ENCODE measurements at places on chromosomes 13 and 19.
A peak's percentile ranks its signal among the peaks of the same experiment; 100 is the strongest.

DNA sequence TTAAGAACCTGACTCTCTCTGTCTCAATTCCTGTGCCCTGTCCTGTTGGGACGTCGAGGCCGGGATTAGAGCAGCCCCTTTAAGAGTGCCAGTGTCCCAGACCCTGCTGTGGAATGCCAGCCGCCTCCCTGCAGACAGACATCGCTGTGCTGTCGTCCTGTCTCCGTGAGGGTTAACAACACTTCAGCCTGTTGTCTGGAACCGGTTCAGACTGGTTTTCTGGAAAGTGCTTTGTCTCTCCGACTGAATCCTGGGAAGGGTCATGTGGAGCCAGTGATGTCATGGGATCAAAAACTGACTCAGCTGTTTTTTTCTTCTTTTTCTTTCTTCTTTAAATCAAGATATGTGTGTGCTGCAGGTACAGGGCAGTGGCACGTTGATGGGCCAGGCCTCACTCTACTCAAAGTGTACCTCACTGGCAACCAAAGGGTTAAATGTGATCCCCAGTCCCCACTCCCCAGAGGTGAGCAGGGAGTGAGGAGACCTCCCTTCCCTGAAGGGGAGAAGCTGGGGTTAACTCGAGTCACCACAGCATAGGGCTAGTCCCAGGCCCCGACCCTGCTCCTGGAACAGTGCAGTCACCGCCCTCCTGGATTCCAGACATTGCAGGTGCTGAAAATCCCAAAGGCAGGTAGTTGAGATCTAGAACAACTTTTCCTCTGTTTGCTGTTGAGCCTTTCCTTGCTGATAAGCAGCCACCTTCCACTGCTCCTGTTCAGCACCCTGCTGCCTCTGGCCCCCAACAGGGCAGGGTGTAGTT, 50.8 kb downstream of the TSSK6 start:
- DNase-seq = no peak

DNA sequence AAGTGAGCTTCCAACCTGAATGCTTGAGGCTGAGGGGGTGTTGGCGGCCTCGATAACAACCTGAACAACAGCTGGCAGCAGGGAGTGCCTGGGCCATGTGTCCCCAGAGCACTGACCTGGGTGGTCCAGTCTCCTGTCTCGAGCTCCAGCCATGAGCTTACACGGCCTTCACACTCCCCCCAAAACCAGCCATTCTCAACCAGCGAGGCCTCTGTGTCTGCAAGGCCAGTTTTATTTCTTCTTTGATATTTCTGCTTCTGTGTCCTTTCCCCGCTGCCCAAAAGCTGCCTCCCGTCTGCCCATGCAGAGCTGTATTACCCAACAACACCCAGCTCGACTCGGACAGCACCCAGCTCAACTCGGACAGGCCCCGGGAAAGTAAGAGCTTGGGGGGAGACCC, 32.5 kb upstream of the TFDP1 start:
- DNase-seq = no peak

DNA sequence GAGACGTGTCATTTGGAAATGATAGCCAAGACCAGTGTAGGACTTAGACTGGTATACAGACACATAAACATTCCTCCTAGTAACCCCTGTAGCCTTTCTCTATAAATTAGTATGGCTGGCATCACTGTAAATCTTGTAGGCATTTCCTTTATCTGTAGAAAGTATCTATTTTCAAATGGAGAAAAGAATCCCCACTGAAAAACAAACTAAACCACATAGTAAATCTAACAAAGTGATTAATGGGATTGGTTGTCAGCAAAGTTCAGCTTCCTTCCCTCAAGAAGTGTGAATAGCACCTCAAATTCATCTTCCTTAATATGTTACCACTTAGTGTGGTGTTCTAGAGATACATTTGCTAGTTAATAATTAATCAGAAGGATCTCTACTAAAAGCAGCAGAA, 119.4 kb upstream of the NBEA start:
- no peak for DNase-seq

GRCh38 chr13:74299721-74300120, 165.5 kb upstream of the KLF12 start:
- DNase-seq = no peak

DNA sequence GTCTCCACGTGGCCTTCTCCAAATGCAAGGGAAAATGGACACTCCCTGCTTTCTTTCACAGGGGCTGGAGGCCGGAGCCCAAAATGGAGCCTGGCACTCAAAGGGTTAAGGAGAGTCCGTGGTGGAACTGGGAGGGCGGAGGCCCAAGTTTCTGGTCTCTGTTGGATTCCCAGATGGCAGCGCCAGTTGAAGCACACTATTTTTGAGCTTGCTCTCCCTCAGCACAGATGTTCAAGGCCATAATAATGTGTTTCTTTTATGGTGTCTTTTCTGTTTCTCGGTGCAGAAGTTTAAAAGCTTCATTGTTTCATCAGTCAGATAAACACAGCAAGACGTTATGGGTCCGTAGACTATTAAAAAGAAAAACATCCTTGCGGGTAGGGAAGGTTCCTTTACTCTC, 67.6 kb downstream of the TNFRSF19 start:
- no peak for DNase-seq

- no peak for DNase-seq
Observed at GRCh38 chr13:110037925-110038573, 251.7 kb upstream of the IRS2 start.

DNA sequence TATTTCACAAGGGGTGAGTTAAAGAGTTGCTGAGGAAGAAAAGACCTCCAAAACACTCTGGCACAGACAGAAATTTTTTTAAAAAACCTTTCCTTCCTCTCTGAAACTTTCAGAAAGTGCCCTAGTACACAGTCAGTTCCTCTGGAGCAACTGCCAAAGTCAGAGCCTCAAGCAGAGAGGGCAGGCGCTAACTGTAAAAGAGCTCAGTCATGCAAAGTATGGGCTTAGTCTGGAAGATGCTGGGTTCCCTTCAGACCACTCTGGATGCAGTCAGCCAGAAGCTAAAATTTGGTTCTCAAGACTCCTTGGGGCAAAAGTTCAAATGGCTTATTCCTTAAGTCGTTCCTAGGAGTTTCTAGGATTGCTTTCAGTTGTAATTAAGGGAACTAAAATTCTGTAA, 671.6 kb downstream of the PCDH9 start:
- DNase-seq = no peak

DNA sequence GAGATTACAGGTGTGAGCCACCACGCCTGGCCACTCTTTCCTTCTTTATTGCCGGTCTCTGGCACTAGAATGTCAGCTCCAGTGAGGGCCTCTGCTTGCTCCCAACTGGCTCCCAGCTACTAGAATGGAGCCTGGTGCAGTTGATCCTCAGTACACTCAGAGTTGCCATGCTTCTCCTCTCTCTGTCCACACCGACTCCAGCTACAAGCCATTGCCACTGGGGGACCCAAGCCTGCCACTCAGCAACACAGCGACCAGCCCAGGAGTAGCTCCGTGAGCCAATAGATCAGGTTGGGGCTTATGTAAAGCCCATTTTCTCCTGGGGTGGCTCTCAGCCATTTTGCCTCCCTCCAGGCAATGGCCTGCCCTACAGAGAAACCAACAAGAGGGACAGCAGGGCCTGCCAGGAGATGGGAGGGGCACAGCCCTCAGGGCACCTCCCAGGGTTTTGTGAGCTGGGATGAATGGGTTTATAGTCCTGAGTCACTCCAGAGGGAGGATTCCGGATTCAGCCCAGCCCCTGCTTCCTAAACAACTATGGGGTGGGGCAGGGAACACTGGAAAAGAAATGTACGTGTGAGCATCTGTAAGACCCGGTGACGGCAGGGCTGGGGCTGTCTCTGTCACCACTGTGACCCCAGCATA, 36.5 kb downstream of the OPA3 start:
- DNase-seq = no peak

- peak; percentile 81 for DNase-seq
Observed at GRCh38 chr19:42198676-42199439, 18.6 kb downstream of the DEDD2 start.

DNA sequence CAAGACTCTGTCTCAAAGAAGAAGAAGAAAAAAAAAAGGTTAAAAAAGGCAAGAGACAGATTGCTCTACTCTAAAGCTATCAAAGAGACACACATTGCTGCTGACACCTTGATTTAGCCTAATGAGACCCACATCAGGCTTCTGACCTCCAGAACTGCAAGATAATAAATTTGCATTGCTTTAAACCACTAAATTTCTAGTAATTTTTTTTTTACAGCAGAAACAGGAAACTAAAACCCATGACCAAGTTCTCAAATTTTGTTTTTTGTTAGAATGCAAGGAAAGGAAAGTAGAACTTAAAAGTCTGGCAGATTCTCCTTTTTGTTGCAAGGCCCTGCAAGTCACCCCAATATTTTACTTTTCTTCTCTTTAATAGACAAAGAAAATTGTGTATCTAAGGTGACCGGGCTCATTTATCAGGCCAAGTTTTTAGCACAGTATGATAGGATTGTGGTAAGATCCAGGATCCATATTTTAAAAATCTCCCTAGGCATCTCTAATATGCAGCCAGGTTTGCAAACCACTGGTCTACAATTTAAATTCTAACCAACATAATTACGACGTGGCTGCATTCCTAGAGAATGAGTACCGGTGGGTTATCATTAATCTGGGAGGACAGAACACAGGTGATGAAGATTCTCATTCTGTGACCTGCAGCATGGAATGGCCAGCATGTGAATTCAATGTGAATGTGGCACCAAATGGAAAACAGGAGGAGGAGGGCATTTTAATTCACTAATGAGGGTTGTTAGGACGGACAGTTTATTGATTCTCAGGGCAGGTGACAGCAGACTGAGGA, 56.7 kb upstream of the MED4 start:
- DNase-seq = no peak

DNA sequence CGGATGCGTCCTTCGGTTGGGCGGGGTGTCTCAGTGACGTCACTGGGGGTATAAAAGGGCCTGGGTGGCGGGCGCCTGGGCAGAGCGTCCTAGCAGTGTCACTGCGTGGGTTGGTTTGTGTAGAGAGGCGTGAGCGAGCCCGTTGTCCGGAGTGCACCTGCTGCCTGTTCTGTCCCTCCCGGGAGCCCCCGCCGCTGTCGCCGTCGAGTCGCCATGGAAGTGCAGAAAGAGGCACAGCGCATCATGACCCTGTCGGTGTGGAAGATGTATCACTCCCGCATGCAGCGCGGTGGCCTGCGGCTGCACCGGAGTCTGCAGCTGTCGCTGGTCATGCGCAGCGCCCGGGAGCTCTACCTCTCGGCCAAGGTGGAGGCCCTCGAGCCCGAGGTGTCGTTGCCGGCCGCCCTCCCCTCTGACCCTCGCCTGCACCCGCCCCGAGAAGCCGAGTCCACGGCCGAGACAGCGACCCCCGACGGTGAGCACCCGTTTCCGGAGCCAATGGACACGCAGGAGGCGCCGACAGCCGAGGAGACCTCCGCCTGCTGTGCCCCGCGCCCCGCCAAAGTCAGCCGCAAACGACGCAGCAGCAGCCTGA, 2.9 kb downstream of the IER2 start:
- DNase-seq = peak; percentile 98

DNA sequence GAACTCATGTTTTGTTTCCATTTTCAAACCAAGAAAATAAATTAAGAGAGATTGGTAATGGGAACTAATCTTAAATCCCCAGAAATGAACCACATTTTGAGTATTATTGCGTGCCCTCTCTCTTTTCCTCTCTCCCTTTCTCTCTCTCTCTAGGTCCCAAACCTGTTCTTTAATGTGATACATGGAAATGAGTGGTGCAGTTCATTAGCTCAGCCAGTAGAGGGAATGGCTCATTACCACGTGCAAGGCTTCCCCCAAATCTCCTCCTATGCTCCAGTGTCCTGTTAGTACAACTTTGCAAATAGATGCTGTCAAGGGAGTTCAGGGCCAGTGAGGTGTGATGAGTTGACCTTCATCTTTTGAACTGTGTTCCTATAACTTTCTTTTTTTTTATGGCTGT, 178.4 kb downstream of the FGF9 start:
- peak; percentile 23 for DNase-seq

GRCh38 chr19:47343194-47343802, 5.8 kb upstream of the DHX34 start:
- DNase-seq = no peak

GRCh38 chr13:108621462-108621861, 7.9 kb upstream of the MYO16 start:
- DNase-seq = no peak

- peak; percentile 90 for DNase-seq
Observed at GRCh38 chr19:12639901-12640613, 26.5 kb downstream of the MAN2B1 start.

DNA sequence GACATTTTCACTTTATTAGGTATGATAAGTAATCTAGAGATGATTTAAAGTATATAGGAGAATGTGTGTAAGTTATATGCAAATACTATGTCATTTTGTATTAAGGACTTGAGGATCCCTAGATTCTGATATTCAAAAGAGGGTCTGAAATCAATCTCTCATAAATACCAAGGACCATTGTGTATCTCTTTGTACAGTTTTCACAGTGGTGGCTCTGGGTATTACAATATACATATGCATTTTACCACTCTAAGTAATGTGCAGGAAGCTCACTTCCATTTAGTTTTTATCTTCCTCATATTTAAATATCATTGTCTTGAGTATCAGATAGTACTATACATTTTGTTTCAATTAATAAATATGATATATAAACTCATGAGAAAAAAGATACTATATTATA, 862.6 kb upstream of the PCDH20 start:
- no peak for DNase-seq

DNA sequence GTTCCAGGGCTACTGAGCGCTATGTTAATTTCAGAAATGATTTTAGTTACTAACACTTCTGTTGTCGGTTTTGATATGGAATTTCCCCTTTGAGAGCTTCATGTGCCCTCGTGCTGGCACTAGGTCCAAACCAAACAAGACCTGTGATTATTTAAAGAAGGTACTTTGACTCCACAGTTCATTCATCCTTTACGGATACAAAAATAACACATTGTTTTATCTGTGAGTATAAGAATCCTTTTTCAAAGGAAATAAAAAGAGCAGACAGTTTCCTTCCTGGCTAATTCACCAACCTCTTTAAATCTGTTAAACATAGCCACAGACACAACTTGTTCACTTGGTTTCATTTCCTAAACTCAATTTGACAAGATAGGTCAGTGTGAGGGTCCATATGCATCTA, 141.2 kb downstream of the FLT1 start:
- no peak for DNase-seq

- DNase-seq = no peak
Observed at GRCh38 chr13:39451301-39451700, 151.7 kb downstream of the LHFPL6 start.

- DNase-seq = no peak
Observed at GRCh38 chr13:40186626-40187323, 479.7 kb downstream of the FOXO1 start.

GRCh38 chr19:47032171-47032811, 12.7 kb downstream of the NPAS1 start:
- DNase-seq = peak; percentile 62

- no peak for DNase-seq
Observed at GRCh38 chr13:26880735-26881134, 120.1 kb upstream of the GPR12 start.

- no peak for DNase-seq
Observed at GRCh38 chr13:78341032-78341431, 262.3 kb downstream of the POU4F1 start.

- DNase-seq = no peak
Observed at GRCh38 chr13:77715233-77715891, 17.9 kb downstream of the SLAIN1 start.
